ENCODE measurements at places on chromosomes 1 and 21. TPM values are rescaled to one million over a fixed set of nuclear protein-coding genes. Genes with fewer than 3 reads are reported as not detected.
A peak's percentile ranks its signal among the peaks of the same experiment; 100 is the strongest.

- H3K4me3 ChIP-seq = no peak overlapping the region
- no peak for DNase-seq
- H3K4me1 ChIP-seq = no peaks in the 10 kb centered on the region
These were observed 373.7 kb downstream of the SRGAP2C start for GRCh38 chr1:121558514-121558913.

DNA sequence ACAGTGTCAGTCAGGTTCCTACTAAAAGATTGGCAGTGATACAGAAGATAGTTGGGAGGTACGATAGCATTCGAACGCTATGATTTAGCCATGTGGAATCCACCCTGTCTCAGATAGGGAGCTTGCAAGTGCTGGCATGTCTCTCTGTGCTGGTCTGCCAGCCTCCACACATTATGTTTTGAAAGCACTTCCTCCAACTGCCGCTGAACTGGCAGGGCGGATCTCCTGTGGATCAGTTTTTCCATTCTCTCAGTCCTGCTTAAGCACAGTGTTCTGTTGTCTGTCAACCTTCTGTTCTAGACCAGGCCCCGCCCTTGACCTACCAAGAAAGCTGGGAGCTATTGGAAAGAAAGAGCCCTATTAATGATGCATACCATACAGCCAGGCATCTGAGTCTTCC lies 65.5 kb upstream of the PALMD start:
- H3K4me3 ChIP-seq = no peak overlapping the region
- no peaks in the 10 kb centered on the region for H3K4me1 ChIP-seq
- no peaks in the 10 kb centered on the region for H3K27me3 ChIP-seq
- no peak for DNase-seq

- DNase-seq = no peak
- H3K27ac ChIP-seq = no peak overlapping the region
- no peak overlapping the region for H3K4me3 ChIP-seq
- peaks cover 2% of the 10 kb centered on the region for H3K27me3 ChIP-seq
These were observed 1198.9 kb downstream of the PLA2G4A start for GRCh38 chr1:188027613-188028012.

DNA sequence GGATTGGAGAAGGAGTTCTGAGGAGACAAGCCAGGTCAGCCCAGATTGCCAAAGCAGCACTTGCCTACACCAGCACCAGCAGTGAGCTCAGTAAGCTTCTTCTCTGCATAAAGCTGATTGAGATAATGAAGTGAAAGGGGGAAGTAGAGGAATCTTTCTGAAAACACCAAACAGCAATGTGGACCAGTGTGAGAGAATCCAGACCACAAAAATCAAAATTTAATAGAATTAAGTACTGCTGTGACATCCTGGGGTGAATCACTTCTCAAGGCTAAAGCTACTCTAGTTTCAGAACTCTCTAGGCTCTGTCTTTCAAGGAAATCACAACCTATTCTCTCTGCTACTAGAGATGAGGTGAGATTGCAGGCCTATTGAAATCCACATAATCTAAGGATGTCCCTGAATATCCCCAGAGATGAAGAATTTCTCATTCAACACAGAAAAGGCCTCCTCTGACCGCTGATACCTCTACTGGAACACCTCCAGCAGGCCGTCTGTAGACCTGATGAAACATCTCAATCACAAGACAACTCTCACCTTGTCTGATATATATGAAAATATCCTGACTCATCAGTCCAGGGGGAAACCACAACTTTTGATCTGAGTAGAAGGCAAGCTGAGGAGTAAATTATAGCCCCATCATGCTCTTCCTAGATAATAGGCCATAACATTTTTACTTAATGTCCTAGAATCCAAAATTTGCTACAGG lies at the start of gene FCRL4:
Gene FCRL4 (minus strand): TSS at position 127 of the 709 bp plus-strand sequence. CDS start 141 bp downstream, outside the sequence.
- H3K27me3 ChIP-seq = no peaks in the 10 kb centered on the region
- no peaks in the 10 kb centered on the region for H3K4me1 ChIP-seq
- no peak within 1 kb of the TSS for H3K27ac ChIP-seq
- no peak within 1 kb of the TSS for H3K4me3 ChIP-seq

GRCh38 chr1:59747420-59748024 lies 67.2 kb upstream of the HOOK1 start:
- no peak for DNase-seq
- no peak overlapping the region for H3K27ac ChIP-seq
- peaks cover 8% of the 10 kb centered on the region for H3K4me1 ChIP-seq
- H3K36me3 ChIP-seq = no peaks in the 10 kb centered on the region
- no peaks in the 10 kb centered on the region for H3K27me3 ChIP-seq
- no peak overlapping the region for H3K4me3 ChIP-seq

DNA sequence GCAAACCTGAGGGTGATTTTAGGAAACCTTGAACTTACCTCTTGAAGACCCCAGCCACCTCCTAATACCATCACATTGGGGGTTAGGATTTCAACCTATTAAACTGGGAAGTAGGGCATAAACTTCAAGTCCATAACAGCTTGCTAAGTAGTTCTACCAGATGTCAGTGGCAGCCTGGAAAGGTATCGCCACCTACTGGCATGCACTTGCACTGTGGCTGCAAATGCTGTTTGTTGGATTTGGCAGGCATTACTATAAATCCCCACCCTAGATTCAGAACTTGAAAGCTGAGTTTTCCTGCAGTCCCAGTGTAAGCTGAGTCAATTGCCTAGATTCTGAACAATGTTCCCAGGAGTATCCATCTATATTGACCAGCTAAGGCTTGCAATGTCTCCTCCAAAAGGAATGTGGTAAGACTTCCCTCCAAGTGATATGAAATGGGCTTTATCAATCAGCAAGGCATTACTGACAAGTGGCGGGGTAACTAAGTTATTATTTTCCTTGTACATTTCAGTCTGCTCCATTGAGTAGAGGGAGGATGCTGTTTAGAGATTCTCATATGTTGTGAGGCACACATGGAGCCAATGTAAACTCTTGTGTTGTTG lies 474.5 kb downstream of the PTPRC start:
- no peaks in the 10 kb centered on the region for H3K4me1 ChIP-seq
- no peaks in the 10 kb centered on the region for H3K27me3 ChIP-seq
- no peak for DNase-seq

DNA sequence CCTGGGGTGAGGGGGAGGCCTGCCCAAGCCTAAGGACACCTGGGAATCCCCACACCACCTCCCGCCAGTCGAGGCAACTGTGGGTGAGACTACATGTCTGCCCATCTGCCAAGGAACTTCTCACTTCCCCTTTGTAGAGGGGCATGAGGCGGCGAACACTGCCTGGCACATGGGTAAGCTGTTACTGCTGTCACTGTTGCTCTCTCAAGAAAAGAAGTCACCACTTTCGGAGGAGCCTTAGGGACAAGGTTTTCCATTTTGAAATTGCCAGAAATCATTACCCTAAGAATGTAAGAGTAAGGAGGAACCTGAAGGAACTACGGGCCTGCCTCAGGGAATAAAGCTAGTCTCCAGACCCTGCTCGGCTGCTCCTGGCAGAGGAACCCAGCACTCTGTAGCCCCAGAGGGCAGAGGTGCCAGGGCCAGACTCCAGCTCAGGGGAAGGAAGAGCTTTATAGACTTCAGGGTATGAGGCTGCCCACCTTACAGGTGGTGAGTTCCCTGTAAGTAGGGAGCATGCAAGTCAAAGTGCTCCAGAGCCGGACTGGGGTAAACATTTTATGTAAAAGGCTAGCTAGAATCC lies 23.3 kb downstream of the SLC2A1 start:
- H3K27ac ChIP-seq = no peak overlapping the region
- no peak overlapping the region for H3K4me3 ChIP-seq
- no peaks in the 10 kb centered on the region for H3K27me3 ChIP-seq
- no peaks in the 10 kb centered on the region for H3K36me3 ChIP-seq
- DNase-seq = no peak
- peaks cover 13% of the 10 kb centered on the region for H3K4me1 ChIP-seq

- no peaks in the 10 kb centered on the region for H3K27me3 ChIP-seq
- no peak overlapping the region for H3K4me3 ChIP-seq
- no peaks in the 10 kb centered on the region for H3K36me3 ChIP-seq
These were observed 3.9 kb downstream of the C1orf56 start for GRCh38 chr1:151051356-151052009.

- no peak for DNase-seq
- no peaks in the 10 kb centered on the region for H3K36me3 ChIP-seq
- H3K4me3 ChIP-seq = no peak overlapping the region
- no peaks in the 10 kb centered on the region for H3K27me3 ChIP-seq
- no peak overlapping the region for H3K27ac ChIP-seq
These were observed 3.4 kb downstream of the KRTAP10-11 start for GRCh38 chr21:44649521-44650100.

GRCh38 chr1:20164694-20165202 lies 21.1 kb upstream of the UBXN10 start:
- DNase-seq = no peak
- H3K36me3 ChIP-seq = no peaks in the 10 kb centered on the region
- H3K27ac ChIP-seq = no peak overlapping the region
- no peak overlapping the region for H3K4me3 ChIP-seq
- H3K4me1 ChIP-seq = no peaks in the 10 kb centered on the region
- no peaks in the 10 kb centered on the region for H3K27me3 ChIP-seq

- H3K36me3 ChIP-seq = no peaks in the 10 kb centered on the region
- no peak overlapping the region for H3K27ac ChIP-seq
- no peak for DNase-seq
- H3K4me3 ChIP-seq = no peak overlapping the region
These were observed 1.4 kb upstream of the OR14A16 start for GRCh38 chr1:247825362-247825761.

DNA sequence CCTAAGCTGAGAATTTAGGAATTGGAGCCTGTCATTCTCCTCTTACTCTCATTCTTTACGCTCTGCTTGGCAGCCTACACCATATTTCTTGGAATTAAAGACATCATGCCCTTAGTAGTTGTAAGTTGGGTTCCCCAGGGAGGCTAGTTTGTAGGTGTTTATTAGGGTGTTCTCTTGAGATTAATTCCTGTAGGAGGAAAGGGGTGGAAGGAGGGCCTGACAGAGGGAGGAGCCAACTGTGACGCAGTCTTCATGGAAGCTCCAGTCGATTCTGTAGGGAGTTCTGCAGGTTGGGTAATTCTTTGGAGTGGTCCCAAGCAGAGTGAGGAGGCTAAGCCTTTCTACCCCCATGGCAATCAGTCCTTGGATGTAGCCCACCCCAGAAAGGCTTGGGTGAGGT lies 111.4 kb downstream of the HHAT start:
- no peaks in the 10 kb centered on the region for H3K27me3 ChIP-seq
- no peaks in the 10 kb centered on the region for H3K4me1 ChIP-seq
- DNase-seq = no peak
- H3K36me3 ChIP-seq = no peaks in the 10 kb centered on the region
- H3K27ac ChIP-seq = no peak overlapping the region

GRCh38 chr1:21508580-21509350 lies 458 bp upstream of the ALPL start:
- peak; percentile 60 for DNase-seq
- H3K4me3 ChIP-seq = no peak overlapping the region
- no peaks in the 10 kb centered on the region for H3K36me3 ChIP-seq
- H3K27me3 ChIP-seq = no peaks in the 10 kb centered on the region
- no peak overlapping the region for H3K27ac ChIP-seq
- H3K4me1 ChIP-seq = peaks cover 9% of the 10 kb centered on the region

The CHI3L2 gene
- total RNA-seq = 1.9 TPM

The PRMT6 gene
- 17.8 TPM for total RNA-seq

The HSD3B1 gene
- not detected for total RNA-seq

The PTPRU gene
- total RNA-seq = 35.4 TPM

The NAXE gene
- total RNA-seq = 74.2 TPM
